ENCODE measurements at places on chromosomes 4 and X.

GRCh38 chr4:10066670-10067651, 45.7 kb upstream of the SLC2A9 start:
- DNase-seq, result peak; percentile 33

DNA sequence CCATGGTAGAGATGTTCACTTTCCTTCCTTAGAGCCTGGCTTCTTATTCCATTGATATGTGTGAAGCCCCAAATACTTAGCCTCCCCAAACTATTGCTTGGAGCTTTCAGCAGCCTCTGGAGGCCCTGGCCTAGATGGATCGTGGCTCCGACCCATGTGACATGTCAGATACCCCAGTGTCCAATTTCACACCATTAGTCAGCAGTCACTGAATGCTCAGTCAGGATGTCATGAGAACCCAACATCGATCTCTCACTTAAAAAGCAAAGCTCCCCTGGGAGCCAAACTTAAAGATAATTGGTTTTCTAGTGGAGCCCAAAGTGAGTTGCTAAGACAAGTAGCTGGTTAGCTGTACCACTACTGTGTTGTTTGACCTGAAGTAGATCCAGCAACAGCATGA, 41.6 kb upstream of the IGSF1 start:
- DNase-seq, result no peak

- no peak for DNase-seq
Observed at GRCh38 chrX:45619290-45619689, 418.6 kb upstream of the DIPK2B start.

DNA sequence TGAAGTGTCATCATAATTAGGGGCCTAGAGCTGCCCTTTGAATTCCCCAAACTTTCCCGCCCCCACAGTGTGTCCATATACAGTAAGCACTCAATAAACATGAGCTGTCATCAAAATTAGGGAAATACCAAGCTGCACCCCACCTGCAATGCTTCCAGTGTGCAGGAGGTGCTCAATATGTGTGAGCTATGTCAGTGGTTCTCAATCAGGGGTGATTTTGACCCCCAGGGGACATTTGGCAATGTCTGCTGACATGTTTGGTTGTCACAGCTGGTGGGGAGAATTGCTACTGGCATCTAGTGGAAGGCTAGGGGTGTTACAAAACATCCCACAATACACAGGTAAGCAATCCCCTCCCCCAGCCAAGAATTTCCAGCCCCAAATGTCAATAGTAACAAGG, 748 bp downstream of the CFP start:
- DNase-seq, result peak; percentile 71

GRCh38 chr4:15682242-15683142, 865 bp downstream of the FAM200B start:
- no peak for DNase-seq

DNA sequence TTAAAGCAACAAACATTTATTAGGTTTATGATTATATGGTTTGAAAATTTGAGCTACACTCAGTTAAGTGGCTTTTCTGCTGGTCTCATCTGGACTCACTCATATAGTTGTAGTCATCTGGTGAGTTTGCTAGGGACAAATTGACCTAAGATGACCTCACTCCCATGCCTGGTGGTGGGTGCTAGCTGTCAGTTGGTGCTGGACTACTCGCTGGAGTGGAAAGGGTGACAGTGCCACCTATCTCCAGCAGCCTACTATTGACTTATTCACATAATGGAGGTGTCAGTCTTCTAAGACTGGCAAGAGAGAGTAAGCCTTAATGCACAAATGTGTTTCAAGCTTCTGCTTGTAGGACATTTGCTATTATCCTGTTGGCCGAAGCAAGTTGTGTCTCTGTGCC, 88.2 kb downstream of the TASL start:
- DNase-seq, result peak; percentile 50

DNA sequence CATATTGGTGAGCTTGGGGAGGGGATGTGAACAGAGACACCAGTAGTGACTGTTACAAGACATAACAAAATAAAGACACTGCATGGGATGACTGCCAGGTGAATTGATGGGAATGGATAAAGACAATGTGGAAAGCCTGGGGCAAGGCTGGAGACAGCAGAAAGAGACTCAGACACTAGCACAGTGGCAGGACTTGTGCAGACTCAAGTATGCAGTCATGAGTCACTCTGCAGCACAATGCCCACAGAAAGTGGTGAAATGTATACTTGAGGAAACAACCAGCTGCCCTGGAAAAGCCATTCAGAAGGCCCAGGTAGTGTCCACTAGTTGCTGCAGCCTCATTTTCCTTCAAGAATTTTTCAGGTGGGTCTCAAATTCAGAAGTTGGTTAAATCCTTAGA, 452.3 kb downstream of the MID1IP1 start:
- DNase-seq, result no peak

- DNase-seq, result no peak
Observed at GRCh38 chr4:3812211-3812934, 46.2 kb downstream of the ADRA2C start.

- no peak for DNase-seq
Observed at GRCh38 chrX:44915361-44915868, 42.4 kb downstream of the KDM6A start.

GRCh38 chrX:39104745-39105144, 303.5 kb downstream of the MID1IP1 start:
- DNase-seq, result no peak

GRCh38 chr4:175330652-175331051, 412.5 kb downstream of the ADAM29 start:
- DNase-seq, result no peak

DNA sequence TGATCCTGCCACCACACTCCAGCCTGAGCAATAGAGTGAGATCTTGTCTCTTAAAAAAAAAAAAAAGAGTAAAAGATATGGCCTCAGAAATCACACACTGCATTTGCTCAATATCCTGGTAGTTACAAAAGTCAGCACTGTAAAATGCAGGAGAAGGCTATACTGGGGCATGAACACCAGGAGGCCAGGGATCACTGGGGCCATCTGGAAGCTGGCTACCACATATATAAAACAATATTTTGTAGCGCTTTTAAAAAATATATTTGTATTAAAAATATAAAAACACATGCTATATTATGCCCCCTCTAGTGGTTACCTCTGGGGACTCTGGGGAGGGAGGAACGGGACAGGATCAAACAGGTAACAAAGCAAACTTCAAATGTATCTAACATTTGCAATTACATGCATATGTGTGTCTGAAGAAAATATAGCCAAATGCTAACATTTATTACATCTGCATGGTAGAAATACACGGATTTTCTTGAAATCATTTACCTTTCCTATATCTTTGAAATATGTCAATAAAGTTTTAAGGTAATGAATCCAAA, 4.0 kb downstream of the C4orf46 start:
- peak; percentile 62 for DNase-seq
